ENCODE measurements at places on chromosomes 4 and X.

DNA sequence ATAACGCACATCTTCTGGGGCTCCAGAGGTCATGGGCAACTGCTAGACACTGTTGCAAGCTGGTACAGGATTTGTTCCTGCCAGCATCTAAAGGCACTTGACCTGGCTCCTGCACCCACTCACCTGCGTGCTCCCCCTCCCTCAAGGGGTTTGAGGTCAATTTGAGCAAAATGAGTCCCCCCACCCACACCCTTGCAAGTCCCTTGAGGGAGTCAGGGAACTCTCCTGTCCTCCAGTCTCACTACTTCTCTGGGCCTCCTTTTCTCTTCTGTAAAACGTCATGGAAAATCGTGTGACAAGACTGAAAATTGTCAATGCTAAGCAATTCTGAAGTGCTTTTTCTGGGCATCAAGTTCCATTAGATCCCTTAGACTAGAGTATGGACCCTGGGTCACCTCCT lies 39.9 kb upstream of the PGK1 start:
- DNase-seq: no peak

DNA sequence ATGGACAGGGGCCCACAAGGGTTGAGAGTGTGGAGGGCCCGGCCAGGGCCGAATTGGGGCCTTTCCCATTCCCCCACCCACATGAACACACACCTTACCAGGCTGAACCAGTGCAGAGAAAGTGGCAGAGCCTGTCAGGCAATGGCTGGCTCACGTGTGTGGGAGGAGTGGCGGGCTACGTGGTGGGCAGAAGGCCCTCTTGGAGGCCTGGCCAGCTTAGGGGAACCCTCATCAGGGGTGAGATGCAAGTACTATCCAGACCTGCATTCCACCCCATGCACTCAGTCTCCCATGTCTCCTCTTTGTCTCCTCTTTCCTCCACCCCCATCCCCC lies 965 bp downstream of the TCEAL4 start:
- no peak for DNase-seq

DNA sequence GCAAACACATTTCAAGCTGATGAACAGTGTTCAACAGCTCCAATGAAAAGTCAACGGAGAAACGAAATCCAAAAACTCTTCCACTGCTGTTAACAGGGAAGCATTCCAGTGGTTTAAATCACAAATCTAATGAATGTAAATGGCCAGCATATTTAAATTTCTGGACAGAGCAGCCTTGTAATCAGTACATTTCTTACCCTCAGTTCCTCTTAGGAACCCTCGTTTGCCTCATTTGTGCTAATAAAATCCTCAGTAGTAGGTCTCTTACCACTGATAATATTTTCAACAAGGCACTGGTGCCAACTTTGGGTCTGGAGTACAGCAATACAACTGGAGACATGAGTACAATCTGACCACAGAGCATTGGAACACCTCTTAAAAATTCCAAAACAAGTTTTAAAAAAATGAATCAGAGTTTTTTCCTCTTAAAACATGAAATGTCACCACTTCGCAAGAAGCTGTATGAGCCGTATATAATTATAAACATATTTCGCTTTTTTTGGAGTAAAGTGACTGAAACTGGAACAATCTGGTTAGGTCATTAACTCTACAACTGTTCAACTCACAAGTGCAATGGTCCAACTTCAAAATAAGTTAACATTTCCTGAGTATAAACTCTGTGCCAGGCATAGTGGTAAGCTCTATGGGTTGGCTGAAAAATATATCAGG lies 211.2 kb downstream of the CPEB2 start:
- DNase-seq: no peak

DNA sequence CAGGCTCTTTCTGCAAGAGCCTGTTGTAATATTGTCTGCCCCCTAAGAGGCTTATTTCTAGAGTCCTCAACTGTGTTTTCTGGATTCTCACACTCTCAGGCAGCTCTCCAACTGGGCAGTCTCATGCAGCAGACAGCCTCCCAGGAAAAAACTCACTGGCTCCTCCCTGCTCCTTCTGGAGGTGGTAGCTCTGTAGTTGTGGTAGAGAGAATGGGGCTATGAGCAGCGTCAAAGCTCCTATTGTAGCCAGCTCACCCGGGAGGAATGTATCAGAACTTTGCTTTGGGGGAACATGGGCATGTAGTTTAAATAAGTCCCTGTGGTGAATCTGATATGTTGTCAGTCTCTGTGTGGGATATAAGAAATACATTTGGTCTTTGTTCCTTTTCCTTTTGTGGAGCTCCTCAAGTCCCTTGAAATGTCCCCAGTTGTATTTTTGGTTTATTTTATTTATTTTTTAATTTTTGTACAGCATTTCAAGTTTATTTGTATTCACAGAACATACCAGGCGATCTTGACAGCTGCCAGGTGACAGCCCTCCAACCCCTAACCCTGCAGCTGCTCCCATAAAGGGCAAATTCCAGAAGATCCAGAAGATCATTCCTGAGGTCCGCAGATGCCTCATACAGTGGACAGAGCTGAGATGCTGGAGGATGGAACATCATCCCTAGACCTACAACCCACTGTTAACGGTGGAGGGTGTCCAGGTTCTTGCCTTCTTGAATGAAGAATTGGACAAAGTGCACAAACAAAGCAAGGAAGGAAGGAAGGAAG lies 45.7 kb downstream of the TRIM61 start:
- no peak for DNase-seq

- no peak for DNase-seq
Measured at GRCh38 chr4:61723492-61723891, 523.4 kb downstream of the ADGRL3 start.

- no peak for DNase-seq
Measured at GRCh38 chr4:10872833-10873517, 188.4 kb upstream of the CLNK start.

- DNase-seq: no peak
Measured at GRCh38 chr4:73099143-73099542, 29.6 kb upstream of the COX18 start.

- peak; percentile 66 for DNase-seq
Measured at GRCh38 chr4:147590249-147590920, 26.8 kb upstream of the TMEM184C start.

DNA sequence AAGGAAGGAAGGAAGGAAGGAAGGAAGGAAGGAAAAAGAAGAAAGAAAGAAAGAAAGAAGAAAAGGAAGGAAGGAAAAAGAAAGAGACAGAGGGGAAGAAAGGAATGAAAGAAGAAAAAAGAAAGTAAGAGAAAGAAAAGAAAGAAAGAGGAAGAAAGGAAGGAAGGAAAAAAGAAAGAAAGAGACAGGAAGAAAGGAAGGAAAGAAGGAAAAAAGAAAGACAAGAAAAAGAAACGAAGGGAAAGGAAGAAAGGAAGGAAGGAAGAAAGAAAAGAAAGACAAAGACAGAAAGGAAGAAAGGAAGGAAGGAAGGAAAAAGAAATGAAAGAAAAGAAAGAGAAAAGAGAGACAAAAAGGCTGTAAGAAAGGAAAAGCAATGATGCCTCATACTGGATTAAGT lies 101.1 kb upstream of the PPP2R3B start:
- no peak for DNase-seq

DNA sequence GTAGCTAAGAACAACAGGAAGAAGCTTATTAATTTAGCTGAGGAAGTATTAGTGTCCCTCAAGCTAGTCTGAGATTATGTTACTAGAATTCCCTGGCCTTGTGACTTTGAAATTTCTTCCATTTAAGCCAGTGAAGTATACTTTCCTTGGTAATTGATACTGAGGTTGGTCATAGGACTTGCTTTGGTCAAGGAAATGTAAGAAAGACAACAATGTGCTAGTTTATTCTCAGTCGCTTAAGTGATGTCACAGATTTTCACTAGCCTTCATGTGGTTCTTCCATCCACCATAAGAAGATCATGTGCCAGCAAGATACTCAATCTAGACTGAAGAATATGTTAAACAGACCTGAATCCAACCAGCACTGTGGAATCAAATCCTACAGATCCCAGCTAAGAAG lies 1140.1 kb downstream of the TECRL start:
- DNase-seq: no peak

DNA sequence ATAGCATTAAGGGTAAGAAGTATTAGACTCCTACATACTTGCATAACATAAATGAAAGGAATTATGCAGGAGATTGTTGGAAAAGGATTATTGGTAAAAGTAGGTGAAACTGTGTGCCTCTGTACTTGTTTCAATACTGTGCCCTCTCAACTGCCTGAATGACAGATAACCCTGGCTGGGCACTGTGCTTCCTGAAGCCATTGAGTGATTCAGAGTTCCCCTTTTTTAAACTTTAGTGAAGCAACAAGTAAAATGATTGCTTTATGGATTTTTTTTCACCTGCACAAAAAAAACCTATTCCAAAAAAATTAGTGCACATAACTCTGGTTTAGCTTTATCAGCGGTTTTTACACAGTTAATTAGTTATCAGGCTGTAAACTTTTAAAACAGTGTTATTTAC lies 204.8 kb downstream of the TRAM1L1 start:
- no peak for DNase-seq

- DNase-seq: no peak
Measured at GRCh38 chrX:115284877-115285276, 4.6 kb upstream of the LUZP4 start.

GRCh38 chrX:123588723-123589122 lies 144.1 kb downstream of the THOC2 start:
- no peak for DNase-seq

DNA sequence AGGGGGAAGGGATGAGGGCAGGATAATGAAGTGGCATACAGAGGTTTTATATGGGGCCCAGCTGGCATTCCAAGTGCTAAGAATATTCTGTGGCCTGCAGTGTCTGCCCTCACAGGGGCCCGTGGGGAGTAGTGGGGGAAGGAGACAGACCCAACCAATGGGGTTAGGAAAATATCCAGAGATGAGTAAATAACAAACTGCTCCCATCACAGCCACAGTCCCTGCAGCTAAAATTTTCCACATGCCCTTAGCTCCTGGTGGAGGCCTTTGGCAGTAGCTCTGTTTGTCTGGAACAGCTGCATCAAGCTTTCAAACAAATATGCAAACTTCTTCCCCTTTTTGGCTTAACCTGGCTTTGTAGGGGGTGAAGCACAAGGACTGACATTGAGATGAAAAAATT lies 3.1 kb downstream of the SRPX2 start:
- no peak for DNase-seq

DNA sequence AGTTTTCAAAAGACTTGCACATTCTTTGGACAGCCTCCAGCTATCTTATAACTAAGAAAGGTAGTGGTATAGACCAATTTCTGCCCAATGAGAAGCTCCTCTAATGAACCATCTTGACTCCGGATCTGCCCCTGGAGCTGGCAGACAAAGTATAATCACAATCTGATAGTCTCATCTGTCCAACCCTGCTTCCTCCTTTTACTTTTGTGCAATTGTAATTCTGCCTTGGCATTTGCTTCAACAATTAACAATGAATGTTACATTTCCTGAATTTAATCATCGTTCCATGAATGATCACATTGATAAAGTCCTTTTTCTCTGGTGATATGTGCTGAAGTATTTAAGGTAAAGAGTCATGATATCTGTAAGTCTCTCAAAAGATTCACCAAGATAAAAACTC lies 27.8 kb downstream of the FRYL start:
- DNase-seq: no peak

- no peak for DNase-seq
Measured at GRCh38 chr4:120354381-120354780, 287.7 kb upstream of the MAD2L1 start.

Measured in activated CD4-positive, alpha-beta T cell treated with anti-CD3 and anti-CD28 coated beads, Interleukin-2, amount 50 U/mL, for 48 hours (primary cell).